ENCODE measurements at places on chromosomes 13 and 19.

DNA sequence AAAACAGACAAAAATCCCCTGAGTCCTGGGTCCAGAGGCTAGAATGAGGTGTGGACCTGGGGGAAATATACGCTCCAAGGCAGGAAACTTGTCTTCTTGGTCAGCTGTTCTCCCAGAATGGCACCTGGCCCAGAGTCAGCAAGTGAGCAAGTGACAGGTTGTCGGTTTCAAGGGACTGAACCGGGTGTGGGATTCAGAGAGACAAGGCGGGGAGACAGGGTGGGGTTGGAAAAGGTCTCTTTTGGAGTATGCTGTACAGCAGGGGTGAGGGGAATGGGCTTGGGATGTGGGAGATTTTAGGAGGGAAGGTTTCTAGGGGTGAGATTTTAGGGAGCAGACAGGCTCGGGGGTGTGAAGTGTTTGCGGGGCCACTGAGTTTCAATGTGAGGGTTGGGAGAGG, 83.3 kb downstream of the RYR1 start:
- no peak for DNase-seq

GRCh38 chr13:90201676-90202460, 1145.6 kb upstream of the MIR17HG start:
- no peak for DNase-seq

DNA sequence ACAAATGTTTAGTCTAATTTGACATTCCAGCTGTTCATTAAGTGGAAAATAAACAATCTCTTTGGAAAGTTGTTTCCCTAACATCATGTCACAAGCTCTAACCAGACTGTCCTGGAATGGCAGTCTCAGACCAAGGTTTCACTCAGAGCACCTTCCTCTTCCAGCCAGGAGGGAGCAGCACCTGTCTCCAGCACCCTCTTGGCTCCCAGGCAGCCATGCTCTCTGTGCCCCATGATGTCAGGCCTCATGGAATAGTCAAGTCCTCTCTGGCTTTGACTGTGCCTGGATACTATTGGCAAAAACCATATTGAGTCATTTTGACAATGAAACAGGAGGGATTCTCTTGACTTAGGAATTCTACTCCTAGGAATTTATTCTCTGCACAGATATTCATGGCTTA, 171.4 kb downstream of the OXGR1 start:
- peak; percentile 29 for DNase-seq

- no peak for DNase-seq
These were observed 82.4 kb upstream of the STARD13 start for GRCh38 chr13:33367926-33368325.

GRCh38 chr19:3048190-3048533, 14.1 kb downstream of the TLE5 start:
- no peak for DNase-seq

Data from globus pallidus (tissue), 1 donor.